Chondrocyte (in vitro differentiated cells): ENCODE measurements at places on chromosomes 16 and 17.
A peak's percentile ranks its signal among the peaks of the same experiment; 100 is the strongest.

GRCh38 chr16:21088646-21089538 lies 61.8 kb downstream of the DNAH3 start:
- no peak for DNase-seq

DNA sequence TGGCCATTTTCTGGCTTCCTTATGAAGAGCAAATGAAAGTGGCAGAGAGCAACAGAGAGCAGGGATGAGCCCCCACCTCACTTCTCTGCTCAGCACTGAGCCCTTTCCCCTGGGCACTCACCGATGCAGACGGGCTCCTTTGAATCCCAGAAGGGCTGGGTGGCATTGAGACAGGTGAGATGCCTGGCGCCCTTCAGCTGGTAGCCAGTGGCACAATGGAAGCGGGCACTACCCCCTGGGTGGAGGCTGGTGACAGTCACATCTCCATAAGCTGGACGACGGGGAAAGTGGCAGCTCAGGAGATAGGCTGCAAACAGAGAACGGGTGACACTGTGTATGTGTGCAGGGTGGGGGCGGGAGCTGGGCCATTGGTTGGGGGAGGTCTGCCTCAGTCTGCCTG lies 12.5 kb upstream of the PHF12 start:
- peak; percentile 63 for DNase-seq

- no peak for DNase-seq
These were observed 4.9 kb downstream of the CACNA1H start for GRCh38 chr16:1157639-1158455.

DNA sequence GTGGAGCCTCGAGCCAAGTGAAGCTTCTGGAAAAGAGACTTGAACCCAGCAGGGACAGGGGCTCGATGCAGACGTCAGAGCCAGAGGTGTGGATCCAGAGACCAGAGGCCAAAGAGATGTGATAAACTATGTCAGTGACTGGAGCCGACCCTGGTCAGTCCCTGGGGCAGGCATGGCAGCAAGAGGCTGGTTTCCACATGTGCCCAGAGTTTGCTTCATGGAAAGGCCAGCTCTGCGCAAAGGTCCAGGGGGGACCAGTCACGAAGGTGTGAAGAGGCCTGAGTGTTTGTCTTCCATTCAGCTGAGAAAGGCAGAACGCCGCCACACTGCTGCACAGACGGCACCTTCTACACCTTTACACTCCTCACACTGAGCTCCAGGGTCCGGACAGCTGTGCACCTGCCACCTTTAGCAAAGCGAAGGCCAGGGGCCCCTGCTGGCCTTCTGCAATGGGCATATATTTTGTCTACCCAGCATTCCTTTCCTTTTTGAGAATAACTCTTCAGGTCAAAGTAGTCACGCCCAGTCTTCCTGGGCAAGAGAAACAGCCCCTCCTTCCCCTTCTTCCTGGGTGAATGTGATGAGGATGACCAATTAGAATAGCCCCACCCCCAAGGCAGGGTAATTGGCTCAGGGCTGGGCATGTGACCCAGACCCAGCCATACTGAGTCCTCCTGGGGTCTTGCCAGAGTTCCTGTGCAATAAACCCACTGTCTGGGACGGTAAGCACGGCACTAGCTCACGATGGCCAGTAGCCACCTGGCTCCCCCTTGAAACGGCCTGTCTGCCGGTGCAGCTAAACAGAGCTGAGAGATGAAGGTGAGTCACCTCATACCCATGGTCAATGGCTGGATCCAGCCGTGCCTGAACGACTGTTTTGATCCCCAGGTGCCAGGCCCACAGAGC lies 2.3 kb upstream of the RPH3AL start:
- no peak for DNase-seq

GRCh38 chr17:3947318-3947810 lies 16.9 kb downstream of the ATP2A3 start:
- no peak for DNase-seq

DNA sequence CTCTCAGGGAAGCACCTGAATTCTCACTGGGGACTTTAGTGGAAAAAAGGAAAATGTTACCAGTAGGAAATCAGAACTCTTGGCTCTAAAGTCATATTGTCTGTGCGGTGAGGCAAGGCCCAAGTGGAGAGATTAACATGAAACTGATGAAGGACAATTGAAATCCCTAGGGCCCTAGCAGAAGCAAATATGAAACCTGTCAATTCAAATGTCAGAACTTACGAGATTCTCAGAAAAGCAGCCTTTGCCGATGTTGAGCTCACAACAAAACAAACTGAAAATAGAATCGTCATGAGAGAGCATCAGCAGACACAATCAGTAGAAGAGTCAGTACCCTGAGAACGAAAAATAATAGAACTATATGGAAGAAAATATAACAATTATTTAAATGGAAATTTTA lies 108.8 kb downstream of the ELAC2 start:
- no peak for DNase-seq

DNA sequence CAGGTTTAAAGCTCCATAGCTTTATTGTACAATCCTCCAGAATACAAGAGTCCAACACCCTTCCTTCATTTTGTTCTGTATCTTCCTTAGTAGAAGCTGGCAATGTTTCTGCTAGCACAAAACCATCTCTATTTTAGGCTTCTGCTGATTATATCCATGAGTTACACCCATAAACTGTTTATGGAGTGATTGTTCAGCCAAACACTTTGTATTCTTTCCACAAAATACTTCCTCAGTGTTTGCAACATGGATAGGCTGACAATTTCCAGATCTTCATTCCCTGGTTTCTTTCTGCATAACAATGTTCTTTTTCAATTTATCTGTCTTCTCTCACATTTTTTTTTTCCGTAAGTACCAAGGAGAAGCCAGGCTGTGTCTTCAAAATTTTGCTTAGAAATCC lies 839.9 kb upstream of the CDH8 start:
- DNase-seq = no peak

- peak; percentile 92 for DNase-seq
These were observed 528 bp downstream of the PRSS27 start for GRCh38 chr16:2719328-2720063.

GRCh38 chr16:9780831-9781230 lies 401.4 kb downstream of the GRIN2A start:
- no peak for DNase-seq

DNA sequence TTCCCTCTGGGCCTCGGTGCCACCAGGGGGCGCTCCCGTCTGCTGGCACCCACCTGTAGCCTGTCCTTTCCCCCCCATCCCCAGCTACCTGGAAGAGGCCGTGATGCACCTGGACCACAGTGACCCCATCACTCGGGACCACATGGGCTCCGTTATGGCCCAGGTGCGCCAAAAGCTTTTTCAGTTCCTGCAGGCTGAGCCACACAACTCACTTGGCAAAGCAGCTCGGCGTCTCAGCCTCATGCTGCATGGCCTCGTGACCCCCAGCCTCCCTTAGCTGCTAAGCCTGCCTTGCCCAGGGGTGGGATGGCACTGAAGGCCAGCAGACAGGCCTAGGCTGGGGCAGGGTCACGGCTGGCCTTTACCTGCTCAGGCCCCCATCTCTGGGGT lies 818 bp upstream of the NRN1L start:
- no peak for DNase-seq

- DNase-seq = no peak
These were observed 50.5 kb downstream of the IKZF3 start for GRCh38 chr17:39813631-39814030.

DNA sequence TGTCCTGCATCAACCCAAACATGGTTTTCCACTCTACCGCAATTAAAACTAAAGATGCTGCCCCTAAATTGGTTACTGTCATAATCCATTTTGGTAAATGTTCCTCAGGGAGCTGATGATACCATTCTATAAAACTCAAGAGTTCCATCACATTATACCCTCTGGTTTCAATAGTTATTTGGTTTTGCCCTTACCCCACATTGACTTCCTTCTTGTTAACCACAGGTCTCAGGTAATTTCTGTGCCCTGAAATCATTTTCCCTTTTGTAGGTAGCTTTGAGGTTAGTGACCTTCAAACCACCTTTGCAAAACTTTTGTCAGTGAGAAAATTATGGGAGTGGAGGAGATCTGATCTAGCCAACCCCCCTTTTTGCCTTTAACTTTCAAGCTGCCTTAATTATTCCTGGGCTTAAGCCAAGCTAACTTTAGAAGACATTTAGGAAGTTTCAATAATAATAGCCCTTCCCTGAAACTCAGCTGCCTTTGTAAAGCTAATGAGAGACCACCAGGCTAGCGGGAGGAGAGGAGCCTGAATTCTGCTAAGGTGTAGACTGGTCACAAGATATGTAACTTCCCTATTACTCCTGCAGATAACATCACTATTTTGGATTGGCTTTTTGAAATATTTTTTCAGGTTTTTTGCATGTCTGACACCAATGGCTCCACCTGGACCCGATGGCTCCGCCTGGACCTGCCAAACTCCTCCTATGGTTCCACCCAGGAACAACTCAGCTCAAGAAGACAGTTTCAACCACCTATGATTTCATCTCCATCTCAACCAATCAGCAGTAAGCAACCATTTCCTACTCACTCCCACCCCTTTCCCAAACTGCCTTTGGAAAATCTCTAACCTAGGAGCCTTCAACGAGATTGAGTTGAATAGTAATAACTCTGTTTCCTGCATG lies 224.9 kb downstream of the HS3ST3B1 start:
- no peak for DNase-seq

DNA sequence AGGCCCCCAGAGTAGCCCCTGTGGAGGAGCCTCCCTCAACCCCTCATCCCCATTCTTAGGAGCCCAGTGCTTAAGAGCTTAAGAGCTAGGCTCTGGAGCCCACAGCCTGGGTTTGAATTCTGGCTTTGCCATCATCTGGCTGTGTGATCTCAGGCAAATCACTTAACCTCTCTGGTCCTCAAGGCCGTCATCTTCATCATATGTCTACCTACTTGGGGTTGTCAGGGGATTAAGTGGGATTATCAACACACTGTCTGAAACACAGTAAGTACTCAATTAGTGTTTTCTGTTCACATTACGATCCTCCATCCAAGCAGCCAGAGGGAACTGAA lies 4.8 kb downstream of the SREBF1 start:
- DNase-seq = no peak

GRCh38 chr16:19316846-19317245 lies 31.3 kb downstream of the CLEC19A start:
- DNase-seq = no peak

- DNase-seq = no peak
These were observed 83.6 kb upstream of the PLEKHM1 start for GRCh38 chr17:45573924-45574770.

DNA sequence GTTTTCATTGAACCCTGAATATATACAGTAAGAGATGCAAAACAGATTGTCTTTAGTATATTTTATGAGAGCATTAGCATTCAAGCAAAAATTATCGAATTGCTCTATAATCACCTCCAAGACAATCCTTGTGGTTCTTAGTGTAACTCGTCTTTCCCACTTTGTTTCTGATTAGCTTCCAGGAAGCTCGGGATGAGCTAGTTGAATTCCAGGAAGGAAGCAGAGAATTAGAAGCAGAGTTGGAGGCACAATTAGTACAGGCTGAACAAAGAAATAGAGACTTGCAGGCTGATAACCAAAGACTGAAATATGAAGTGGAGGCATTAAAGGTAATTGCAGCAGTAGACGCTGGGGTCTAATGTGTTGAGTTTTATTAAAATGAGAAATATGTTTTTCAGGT lies 9.9 kb downstream of the NDEL1 start:
- DNase-seq = no peak

DNA sequence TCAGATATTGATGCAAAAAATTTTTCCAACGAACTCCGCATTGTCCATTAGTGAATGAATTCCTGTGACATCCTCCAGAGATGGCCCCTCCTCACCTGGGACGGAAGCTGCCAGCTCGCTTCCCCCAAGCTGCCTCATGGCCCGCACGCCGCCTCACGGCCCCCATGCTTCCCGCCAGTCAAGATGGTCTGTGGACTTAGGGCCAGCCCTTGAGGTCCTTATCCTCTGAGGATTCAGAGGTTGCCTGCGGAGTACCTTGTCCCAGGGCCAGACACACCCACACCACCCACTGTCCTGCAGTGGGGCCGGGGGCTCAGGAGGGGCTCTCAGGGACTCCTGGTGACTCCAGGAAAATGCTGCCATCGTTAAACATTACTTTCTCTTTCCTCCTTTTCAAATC lies 73.6 kb downstream of the SEC14L1 start:
- DNase-seq = peak; percentile 62

DNA sequence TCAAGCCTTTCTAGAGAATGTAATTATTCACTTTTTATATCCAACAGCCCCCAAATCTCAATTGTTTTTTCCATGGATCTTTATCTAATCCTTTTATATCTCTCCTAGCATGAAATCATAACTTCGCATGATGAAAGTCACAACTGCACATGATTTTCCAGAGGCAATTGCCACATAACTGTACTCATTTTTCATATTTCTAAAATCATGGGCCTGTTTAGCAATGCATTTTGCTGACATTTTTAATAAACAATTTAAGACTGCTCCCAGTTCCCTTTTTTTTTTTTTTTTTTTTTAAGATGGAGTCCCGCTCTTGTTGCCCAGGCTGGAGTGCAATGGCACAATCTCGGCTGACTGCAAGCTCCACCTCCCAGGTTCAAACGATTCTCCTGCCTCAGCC lies 83.5 kb downstream of the VMP1 start:
- no peak for DNase-seq

DNA sequence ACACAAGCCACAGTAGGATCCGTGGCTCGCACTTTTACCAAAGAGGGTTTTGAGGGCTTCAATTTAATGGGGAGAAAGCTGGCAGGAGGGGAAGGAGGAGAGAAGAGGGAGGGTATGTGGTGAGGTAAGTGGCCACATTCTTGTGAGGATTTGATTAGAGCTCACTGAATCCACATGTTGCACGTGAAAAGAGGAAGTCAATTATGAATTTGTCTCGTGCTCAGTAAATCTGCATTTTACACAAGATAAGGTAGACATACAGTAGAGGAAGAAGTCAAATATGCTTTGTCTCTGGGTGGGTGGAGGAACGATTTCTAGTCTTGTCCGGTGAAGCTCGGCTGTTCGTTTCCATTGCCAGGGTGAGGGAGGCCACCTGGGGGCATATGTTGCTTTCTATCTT lies 862 bp downstream of the ZNF232 start:
- no peak for DNase-seq

GRCh38 chr17:68675723-68676122 lies 74.6 kb upstream of the FAM20A start:
- DNase-seq = no peak

GRCh38 chr16:50351116-50351515 lies 17.7 kb downstream of the BRD7 start:
- no peak for DNase-seq

DNA sequence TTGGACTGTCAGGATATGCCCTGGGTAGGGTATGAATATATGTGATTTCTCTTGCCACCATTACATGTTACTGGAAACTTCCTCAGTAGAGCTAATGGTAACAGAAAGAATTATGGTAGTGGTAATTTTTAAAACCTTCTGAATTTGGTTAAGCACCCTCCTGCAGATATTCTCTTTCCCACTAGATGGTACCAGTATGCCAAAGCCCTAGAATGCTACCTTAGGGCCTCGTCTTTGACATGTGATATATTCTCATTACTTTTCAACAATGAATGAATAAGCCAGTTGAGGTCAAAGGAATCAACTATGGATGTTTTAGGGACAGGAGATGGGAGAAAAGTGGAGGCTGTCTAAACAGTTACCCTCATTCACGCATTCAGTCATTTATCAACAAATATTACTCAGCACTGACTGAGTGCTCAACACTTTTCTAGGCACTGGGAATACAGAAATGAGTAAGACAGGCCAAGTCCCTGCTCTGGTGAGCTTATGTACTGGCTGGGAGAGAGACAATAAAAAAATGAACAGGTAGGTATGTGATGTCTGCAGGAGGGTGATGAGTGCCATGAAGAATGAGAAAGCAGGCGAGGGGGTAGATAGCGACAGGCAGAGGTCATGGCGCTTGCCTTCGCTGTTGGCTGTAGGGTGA lies 14.7 kb downstream of the CDH13 start:
- DNase-seq = no peak
